Mucosa of descending colon (tissue), 3 donors: ENCODE measurements at places on chromosomes 3 and 15.

- DNase-seq = peak; percentile 78
These were observed 23.5 kb downstream of the DNAH1 start for GRCh38 chr3:52339612-52340011.

DNA sequence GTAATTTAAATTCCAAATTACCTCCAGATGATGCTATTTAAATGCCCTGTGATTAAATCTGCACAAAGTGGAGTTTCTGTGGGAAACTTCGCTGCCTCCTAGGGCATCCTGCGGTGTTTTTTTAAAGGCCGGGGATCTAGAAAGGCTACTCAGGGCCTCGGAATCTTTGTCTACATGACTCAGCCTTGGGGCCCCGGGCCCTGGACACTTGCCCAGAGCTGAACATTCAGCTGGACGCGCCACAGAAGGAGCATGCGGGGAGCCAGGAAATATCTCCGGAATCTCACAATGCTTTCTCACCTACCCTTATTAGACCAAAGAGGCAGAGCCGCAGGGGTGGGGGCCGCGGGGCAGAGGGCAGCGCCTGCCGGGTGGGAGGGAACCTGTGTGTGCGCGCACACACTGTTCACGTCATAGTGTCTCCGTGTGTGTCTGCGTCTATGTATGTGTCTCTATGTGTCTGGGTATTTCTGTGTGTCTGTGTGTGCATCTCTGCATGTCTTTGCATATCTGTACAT is 145.5 kb upstream of the TPM1 start:
- DNase-seq = peak; percentile 75

GRCh38 chr3:148953094-148953493 is 38.2 kb upstream of the GYG1 start:
- no peak for DNase-seq

DNA sequence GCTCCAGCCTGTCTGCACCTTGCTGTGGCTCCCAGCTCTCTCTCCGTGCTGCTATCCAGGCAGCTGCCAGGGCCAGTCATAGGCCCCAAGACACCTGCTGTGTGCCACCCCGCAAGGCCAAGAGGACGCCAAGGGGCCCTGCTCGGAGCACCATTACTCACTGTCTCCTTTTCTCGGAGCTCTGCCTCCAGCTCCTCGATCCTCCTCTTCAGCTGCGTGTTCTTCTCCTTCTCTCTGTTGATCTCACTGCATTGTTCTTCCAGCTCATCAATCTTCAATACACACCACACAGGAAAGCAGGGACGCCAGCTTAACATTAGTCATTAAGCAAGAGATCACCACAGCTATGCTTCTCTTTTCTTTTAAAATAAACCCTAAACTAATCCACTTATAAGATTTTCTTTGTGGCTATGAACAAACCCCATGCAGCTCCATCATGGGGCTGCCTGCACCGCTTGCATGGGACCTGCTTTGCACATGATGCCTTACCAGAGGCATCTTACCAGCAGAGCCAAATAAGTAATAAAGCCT is 42.6 kb downstream of the WHAMM start:
- DNase-seq = no peak

DNA sequence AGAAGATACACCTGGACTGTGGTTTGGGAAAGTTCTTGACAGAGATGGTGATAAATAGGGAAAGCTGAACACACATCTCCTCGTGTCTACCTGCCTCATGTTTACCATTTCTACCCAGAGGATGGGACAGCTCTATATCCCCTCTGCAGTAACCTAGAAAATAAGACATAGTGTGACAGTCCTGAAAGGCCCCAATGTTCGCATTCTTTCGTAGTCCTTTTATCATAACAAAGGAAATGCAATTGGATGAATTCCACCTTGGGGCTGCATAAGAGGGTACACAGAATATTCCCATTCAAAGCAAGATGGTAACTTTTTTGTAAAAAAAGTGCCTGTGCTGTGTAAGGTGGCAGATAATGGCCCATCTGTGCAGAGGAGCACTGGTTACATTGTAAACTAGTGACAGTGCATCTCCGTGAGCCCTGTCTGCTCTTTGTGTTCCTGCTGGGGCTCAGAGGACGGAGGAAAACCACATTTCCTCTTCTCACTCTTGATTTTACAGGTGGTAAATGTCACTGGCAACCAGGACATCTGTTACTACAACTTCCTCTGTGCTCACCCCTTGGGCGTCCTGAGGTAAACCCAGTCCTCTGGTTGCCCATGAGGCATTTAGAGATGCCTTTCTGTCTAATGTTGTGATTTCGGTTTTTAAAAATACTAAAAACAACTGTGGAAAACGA is 74.3 kb downstream of the SIDT1 start:
- no peak for DNase-seq

DNA sequence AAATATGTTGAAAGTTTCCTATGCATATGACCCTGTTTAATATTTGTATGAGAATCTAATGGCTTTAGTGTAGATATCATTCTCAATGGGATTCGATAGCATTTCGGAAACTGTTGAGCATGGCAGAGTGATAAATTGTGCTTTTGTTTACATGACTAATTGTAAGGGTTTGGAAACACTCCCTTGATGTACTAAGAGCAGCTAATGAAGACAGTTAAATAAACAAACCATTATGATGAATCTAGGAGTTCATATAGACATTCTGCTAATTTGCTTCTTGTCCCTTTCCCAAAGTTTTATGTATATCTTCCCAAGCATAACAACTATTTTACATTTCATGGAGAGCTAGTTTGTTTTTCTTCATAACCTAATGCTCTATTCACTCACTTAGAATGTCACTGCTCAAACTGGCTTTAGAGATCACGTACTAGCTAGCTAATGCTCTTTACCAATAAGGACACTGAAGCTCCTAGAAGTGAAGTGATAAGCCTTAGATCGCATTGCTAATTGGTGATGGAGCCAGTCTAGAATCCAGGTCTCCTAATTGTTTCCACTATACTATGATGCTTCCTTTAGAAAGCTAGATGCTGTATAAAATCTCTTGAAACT is 140.8 kb downstream of the TP63 start:
- DNase-seq = no peak

- peak; percentile 75 for DNase-seq
These were observed 4.1 kb upstream of the SKOR1 start for GRCh38 chr15:67820992-67821783.

- no peak for DNase-seq
These were observed 575.4 kb downstream of the NAALADL2 start for GRCh38 chr3:175434561-175434960.

DNA sequence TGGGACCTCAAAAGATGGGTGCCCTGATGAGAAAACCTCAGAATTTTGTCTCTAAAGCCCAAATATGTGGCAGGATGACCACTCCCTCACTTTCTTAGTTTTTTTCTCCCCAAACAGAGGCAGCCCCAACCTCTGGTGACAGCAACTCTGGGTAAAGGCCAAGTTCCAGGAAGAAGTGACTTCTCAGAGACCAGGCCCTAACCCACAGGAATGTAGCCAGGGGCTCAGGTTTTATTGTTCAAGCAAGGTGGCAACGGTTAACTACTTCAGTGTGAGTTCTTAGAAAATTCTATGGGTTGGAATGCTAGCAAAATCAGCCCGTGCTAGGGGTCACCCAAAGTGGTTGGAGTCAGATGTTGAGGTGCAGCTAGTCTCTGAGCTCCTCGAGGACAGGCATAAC is 5.1 kb upstream of the DNAJA4 start:
- DNase-seq = no peak

DNA sequence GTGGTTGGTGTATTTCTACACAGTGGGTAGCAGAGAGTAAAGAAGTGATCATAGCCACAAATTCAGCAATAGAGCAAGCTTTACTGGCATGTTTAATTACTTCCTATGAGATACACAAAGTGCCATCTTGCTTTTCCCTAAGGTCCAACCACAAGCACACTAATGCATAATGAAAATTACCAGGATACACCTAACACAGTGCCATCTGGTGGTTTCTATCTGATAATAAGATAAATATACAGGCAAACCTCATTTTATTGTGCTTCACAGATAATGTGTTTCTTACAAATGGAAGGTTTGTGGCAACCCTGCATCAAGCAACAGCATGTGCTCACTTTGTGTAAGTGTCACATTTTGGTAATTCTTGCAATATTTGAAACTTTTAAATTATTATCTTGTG is 223.0 kb downstream of the NSUN3 start:
- no peak for DNase-seq

- DNase-seq = no peak
These were observed 27.9 kb downstream of the USP3 start for GRCh38 chr15:63532307-63532744.

DNA sequence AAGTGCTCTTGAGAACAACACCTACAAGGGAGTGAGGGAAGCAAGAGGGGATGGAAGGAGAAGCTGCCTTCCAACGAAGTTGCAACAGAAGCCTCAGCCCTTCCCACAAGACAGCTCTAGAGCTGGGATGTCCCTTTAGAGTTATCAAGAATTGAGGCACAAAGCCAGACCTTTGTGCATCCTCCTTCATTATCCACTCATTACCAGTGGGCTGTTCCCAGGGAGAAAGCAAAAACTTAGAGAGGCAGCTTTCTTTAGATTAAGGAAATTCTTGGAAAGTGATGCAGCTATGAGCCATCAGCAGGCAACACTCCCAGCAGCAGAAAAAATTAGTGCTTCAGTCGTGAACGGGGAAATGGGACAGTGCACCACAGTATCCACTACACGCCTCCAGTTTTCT is 10.6 kb upstream of the CD96 start:
- no peak for DNase-seq

- DNase-seq = no peak
These were observed 44.0 kb upstream of the ALCAM start for GRCh38 chr3:105322570-105323273.

DNA sequence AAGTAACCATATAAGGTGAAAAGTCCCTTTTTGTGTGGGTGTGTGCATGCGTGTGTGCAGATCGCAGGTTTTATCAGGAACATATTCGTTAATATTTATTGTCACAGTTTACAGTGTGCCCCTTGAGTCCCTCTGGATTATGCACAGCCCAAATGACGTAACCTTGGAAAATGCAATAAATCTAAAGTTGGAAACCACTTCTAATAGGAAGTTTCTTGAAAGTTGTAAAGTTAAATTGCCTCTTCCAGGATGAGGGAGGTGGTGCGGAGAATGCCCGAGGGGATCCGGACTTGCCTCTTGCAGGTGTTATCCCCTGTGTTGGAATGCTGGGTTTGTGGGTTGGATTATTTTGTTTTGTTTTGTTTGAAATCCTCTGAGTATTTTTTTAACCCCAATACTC is 143.3 kb downstream of the CMSS1 start:
- DNase-seq = no peak

- no peak for DNase-seq
These were observed 13.4 kb upstream of the NR2F2 start for GRCh38 chr15:96316953-96317629.

- DNase-seq = peak; percentile 82
These were observed 754 bp downstream of the B3GNT5 start for GRCh38 chr3:183253528-183254486.

DNA sequence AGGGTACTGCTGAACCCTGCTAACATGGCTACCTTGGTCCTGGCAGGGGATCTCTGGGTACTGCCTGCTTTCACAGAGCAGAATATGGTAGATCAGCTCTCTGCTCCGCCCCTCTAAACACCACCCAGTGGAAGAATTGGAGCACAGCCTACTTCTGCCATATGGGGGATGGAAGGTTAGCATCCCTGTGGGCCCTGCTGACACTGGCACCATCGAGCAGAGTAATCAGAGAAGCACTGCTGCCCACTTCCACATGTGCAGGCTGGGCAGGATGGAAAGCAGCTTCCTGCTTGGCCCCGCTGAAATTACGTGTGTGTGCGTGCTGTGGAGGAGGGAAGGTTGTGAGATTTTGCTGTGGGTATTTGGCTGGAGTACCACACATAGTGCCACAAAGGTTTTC is 24.8 kb downstream of the CCR1 start:
- DNase-seq = no peak

DNA sequence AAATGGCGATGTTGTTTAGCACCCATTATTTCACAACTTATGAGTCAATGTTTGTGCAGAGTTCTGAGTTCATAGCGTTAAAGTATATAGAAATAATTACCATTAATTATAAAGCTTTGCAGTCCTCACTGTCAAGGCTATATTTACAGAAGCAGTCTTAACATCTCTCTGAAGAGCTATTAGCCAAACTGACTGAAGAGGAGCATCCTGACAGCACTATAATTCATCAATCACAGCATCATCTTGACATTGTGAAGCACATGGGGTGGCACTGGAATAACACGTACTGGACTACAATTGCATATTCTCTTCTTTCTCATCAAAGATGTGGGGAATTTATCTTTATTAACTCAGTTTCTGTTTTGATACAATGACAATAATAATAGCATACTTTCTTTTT is 260.6 kb upstream of the MME start:
- no peak for DNase-seq

DNA sequence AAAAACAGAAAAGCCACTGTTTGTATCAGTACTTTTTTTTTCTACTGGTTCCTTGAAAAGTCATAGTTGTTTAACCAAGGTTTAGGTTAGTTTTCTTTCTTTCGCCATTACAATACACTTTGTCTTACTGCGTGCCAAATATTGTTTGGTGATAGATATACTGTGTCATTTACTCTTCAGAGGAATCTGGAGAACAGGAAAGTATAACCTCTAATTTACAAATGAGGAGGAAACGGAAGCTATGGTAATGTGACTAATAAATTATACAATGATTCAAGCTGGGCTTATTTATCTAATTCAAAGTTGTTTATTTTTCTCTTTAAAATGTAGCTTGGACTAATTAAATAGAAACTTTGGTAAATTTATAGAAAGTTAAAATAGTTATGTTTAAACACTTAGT is 96.2 kb upstream of the ROBO2 start:
- no peak for DNase-seq

DNA sequence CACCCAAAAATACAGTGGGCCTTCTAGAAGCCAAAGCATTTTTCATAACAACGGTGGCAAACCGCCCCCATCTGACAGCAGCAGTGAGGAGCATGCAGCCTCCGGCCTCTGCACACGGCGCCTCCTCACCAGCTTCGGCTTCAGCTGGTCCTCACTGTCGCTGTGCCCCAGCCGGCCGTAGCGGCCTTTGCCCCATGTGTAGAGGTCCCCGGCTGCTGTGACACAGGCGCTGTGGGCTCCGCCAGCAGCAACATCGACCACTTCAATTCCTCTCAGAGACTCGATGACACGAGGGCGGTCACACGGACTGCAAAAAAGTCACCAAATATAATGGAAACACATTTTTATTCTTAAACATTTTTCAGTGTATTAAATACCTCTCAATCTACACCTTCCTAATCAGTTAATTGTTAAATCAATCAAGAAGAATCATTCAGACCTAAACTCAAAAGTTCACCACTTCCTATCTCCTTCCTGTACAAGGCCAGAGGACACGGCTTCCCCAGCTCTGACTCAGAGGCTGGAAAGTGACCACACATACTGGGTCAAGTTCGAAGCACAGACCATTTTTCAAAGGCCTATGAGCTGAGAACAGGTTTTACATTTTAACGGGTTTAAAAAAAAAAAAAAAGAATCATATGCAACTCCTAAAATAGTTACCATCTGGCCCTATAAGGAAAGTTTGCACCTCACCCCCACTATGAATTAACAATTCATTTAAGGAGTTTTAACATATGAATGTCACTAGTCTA is 33.6 kb upstream of the OCA2 start:
- no peak for DNase-seq

DNA sequence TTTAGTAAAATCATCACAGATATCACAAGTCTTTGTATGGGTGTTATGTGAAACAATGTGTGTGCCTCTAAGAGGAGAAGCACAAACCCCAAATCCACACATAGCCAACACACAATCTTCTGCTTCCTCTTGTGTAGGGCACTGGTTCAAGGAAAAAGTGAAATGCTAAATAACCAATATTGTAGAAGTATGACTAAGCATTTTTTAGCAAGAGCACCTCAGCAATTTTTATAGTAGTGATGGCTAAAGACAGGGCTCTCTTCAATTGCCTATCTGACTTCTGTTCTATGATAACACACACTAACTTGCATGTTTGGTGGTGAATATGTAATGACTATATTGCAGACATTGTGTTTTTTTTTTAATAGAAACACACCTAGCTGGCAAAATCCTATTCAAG is 997.9 kb upstream of the ALCAM start:
- no peak for DNase-seq
